WTC11 (cell line): ENCODE measurements at places on chromosomes 2 and 18.

- no peak for DNase-seq
These were observed 120.0 kb downstream of the MAP4K4 start for GRCh38 chr2:101817481-101817880.

DNA sequence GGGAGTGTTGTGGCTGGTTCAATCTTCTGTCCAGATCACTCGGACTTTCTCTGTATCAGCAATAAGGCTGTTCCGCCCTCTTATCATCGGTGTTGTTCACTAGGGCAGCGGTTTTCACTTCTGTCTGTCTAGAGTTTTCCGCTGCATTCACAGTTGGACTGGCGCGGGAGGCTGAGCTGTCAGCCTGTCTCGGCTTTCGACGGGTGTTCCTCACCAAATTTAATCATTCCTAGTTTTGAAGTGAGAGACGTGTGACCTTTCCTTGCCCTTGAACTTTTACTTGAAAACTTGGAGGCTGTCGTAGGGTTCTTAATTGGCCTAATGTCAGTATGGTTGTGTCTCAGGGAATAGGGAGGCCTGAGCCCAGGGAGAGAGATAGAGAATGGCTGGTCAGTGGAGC, 108.3 kb downstream of the NFATC1 start:
- DNase-seq, result no peak

DNA sequence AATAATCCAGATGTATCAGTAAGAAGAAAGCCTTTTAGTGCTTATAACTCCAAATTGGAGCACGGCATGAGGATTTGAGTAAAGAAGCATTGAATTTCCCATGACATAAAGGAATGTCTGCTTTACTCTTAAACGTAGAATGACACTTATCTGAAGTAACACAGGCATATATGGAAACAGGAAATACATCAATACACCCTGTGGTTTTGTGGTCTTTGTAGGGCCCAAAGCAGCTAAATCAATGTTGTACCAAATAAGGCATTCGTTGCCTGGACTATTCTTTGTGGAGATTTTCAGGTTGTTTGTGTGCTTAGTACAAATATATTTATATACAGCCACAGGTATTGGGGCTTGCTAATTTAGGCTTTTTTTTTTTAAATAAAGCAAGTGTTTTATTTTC, 660.5 kb downstream of the LRRTM4 start:
- DNase-seq, result no peak

DNA sequence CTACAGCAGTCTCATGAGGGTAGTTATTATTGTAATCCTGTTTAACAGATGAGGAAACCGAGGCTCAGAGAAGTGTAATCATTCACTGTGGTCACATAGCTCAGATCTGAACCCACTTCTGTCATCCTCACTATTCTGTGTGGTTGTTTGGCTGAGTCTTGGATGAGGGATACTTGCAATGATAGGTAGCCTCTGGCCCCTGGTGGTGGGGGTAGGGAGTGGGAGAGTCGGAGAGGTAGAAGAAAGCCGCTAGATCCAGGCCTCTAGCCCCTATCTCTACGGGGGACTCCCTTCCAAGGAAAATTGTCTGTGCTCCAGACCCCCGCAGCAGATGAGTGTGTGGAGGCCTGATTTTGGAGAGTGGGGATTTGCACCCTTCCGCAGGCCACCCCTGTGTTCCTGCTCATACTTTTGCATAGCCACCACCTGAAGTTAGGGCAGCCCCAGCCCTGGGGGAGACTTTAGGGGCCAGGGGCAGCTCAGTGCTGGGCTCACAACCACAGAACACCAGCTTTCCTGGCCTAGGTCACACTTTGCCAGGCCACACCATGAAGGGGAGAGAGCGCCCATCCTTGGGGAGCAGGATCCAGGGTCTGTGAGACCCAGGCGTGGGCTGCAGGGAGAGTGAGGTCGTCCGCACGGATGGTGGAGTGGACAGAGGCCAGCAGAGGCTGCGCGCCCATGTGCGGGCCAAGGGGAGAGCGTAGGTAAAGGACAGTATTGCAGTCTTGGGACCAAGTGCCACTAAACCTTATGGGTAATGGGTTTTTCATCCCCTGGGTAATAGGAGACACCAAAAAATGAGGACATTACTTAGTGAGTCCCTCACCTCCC, 148.2 kb downstream of the GLI2 start:
- no peak for DNase-seq

GRCh38 chr2:71932037-71932779, 215.5 kb downstream of the CYP26B1 start:
- DNase-seq, result no peak

GRCh38 chr2:96931966-96932365, 54.4 kb downstream of the FAM178B start:
- DNase-seq, result no peak

- DNase-seq, result no peak
These were observed 121.1 kb upstream of the FN1 start for GRCh38 chr2:215556979-215557378.

DNA sequence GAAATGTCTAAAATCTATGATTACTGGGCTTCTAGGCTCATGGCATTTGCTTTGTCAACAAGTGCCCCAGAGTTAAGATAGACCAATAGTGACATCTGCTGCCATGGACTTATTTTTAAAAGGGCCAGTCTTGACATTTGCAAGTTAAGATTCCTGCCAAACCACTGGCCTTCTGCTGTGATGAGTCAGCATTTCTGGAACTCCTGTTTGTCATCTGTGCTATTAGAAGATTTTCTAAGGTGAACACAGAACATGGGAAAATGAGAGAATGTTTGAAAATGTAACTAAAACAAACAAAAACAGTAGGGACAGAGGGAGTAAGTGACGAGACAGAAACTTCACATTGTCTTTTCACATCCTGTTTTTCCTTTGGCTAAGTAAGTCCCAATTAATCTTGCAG, 93.7 kb upstream of the WDR75 start:
- DNase-seq, result no peak

DNA sequence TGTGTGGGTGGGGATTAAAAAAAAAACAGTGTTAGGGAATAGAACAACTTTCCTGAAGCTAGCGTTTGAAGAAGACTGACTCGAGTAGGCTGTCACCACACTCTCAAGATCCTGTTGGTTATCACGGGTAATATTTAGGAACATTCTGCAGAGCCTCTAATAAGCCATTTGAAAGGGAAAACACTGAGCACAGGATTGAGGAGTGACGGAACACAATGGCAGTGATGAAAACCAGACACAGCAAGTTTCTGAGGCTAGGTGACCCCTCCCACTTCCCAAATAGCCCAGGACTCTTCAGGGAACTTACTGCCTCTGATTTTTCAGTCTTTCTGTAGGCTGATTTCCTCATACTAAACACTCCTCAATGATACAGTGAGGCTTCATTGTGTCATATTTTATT, 88.2 kb upstream of the TMEM200C start:
- no peak for DNase-seq
